ENCODE measurements at places on chromosomes 5 and 9.
A peak's percentile ranks its signal among the peaks of the same experiment; 100 is the strongest.

DNA sequence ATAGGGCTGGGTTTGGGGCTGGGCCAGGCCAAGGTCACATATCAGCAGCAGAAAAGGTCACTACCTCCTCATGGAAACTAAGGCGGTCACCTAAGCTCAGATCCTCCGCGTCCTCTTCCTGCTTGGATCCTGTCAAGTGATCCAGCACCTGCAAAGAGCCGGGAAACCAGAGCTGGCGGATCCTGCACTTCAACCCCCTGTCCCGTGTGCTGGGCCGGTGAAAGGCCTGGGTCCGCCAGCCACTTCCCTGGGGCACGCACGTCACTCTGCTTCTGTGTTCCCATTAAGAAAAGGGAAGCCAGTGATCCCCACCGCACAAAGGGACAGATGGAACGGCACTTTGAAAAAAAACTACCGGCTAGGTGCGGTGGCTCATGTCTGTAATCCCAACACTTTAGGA lies 61.3 kb upstream of the STXBP1 start:
- DNase-seq: no peak

DNA sequence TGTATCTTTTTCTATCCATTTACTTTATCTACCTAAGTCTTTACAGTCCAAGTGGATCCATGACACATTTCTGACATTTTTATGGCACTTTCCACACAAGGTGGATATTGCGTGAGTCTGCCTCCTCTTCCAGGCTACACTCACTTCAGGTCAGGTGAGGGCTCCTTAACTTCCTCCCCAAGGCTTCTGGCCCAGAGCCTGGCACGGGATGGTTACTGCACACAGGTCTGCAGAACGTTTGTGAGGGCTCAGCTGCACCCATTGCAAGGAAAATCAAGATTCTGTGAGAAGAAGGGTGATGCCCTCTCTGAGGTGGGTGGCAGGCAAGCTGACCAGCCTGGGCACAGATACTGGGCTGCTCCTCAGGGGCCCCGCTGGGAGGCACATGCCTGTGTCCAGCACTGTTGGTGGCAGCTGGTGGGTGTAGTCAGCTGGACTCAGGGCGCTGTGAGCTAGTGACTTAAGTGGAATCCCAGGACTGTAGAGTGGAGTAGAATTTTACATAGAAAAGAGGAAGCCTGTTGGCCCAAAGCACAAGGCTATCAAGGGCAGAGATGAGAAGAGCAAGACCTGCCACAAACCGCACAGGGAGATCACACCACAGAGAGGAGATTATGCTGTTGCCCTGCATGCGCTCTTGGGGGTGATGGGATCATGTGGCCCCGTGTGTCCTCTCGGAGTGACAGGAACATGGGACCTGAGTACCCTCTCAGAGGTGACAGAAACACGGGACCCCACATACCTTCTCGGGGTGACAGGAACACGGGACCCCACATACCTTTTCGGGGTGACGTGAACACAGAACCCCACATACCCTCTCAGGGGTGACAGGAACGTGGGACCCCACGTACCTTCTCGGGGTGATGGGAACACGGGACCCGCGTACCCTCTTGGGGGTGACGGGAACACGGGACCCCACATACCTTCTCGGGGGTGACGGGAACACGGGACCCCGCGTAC lies 21.3 kb downstream of the AHRR start:
- DNase-seq: no peak

GRCh38 chr5:39175273-39175955 lies 43.9 kb downstream of the FYB1 start:
- DNase-seq: no peak

DNA sequence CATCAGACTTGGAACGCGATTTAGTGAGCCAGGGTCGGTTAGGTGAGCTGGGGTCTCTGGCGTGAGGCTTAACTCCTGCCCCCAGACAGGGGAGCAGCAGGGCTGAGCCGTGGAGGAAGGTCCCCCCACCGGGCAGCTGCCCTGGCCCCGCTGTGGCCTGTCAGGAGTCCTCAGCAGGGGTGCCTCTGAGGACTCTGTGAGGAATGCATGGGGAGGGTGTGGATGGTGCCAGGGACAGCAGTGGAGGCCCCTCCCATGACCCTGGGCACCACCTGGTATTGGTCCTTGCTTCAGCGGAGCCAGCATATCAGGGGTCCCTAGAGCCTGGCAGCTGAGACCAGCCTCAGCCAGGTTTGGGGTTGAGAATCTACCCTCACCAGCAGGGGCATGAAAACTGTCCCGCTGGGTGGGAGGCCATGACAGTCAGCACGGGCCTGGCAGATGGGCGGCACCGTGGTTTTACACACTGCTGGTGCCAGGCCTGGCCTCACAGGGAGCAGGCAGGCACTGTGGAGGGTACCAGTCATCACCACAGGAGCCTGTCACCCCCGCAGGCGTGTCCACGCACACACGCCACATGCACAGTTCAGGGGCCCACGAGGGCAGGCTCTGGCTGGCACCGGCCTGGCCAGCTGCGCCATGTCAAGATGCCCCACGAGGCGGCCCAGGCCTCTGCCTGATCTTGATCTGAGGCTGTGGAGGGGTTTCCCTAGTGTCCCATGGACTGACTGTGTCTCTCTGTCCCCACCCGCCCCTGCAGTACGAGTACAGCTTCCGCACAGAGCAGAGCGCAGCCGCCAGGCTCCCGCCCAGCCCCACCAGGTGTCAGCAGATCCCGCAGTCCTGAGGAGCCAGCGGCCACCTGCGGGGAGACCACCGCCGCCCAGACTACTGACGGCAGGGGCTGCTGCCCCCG lies 111.1 kb upstream of the LMX1B start:
- no peak for DNase-seq

DNA sequence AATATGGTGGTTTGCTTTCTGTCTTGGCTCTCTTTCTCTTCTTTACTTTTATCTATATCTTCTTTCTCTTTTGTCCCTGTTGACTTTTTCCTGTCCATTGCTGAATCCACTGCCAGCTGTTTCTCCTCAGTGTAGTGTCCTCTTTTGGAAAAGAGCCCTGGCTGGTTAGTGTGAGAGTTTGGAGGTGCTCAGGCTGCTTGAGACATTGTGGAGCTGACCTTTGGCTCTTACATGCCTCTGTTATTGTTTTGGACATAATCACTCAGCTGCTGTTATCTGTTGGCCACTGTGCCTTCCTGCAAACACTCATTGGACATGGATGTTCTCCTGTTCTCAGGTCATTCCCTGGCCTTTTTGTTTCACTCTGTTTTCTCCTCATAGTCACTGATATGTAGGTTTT lies 295.4 kb upstream of the RIOK2 start:
- no peak for DNase-seq

DNA sequence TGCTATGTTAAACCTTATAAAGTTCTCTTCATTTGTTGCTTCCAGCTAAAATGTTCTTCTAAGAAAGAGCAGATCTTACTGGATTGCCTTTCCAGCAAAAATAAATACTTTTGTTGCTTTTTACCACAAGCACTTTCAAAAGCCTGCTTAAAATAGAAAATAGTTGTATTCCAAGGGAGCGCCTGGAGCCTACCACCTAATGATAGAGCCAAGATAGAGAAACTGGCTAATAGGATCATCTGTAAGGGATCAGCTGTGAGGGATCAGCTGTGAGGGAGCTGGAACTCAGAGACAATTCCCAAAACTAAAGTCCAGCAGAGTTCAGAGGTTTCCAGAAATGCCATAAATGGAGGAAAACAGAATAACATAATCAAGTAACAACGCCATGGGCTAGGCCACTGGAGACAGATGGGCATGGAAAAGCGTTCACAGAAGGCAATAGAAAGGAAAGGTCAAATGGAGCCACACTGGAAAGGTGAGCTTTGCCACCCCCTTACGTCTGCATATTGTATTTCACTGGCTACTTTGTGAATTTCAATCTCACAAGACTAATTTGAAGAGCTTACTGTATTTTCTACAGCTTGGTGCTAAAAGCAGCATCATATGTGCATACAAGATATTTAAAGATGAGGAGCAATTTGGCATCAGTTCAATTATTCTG lies 140.6 kb upstream of the TLE4 start:
- no peak for DNase-seq

DNA sequence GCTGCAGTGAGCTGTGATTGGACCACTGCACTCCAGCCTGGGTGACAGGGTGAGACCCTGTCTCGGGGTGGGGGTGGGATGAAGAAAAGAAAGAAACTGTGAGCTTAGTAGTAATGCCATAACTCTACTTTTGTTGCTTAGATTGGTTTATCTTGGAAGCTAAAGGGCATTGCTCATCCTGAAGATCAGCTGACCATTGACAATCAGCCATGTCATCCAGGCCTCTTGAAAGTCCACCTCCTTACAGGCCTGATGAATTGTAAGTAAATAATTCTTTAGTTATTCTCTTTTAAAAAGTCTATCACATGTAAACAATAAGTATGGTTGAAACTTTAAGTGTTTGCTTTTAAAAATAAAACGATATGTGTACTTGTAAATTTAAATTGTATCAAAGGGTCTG lies 11.4 kb downstream of the OCLN start:
- no peak for DNase-seq

DNA sequence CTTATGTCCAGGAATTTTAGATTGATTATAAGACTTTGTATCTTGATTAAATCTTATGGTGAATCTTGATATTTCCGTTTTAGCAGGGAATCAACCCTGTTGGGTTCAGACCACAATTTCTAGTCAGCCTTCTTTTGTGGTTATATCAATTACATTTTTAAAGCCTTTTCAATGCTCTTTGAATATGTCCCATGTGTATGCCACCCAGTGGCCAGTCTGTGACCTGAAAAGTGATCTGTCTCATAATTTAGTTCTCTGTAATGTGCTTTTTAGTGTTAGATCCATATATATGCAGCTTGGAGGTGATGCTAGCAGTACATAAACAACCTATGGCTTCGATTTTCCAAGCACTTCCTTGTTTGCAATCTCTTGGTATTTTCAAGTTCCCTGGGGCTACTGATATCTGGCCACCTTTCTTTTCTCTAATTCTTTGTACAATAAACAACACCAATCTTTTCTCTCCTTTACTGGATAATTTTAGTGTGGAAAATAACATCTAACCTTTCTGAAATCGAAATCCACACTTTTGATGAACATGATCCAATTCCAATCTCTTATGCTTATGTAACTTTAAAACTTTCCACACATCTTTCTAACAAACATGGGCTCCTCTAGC lies 28.8 kb downstream of the PDE8B start:
- DNase-seq: no peak

DNA sequence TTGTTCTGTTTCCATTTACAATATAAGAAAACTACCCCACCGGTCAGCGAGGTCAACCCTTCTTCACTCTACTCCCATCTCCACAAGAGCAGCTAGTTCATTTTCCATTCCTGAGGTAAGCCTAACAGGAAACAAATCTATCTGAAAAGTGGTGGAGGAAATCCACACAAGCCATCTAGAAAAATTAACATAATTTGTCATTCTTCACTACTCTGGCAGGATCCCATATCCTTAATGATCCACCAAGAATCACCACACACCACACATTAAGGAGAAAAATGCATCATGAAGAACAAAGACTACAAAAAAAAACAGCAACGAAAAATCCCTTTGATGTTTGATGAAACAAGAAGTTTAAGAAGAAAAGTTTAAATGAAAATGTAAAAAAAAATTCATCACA lies 1771.0 kb downstream of the EFNA5 start:
- DNase-seq: no peak

DNA sequence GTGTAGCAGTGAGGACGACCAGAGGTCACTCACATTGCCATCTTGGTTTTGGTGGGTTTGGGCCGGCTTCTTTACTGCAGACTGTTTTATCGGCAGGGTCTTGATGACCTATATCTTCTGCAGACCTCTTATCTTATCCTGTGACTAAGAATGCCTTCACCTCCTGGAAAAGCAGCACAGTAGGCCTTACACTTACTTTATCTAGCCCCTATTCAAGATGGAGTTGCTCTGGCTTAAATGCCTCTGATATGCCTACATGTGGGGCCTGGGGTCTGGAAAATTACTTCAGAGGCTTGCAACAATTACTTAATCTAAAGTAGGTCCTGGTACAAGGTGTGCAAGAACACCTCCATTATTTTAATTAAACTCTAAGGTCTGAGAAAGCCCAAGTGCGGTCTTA lies 86.9 kb upstream of the IL12B start:
- no peak for DNase-seq

- no peak for DNase-seq
These were observed 88.0 kb downstream of the ADAMTS2 start for GRCh38 chr5:179257176-179257682.

GRCh38 chr9:14366076-14366475 lies 52.1 kb upstream of the NFIB start:
- no peak for DNase-seq

GRCh38 chr5:41649659-41650058 lies 139.3 kb upstream of the PLCXD3 start:
- DNase-seq: no peak

- peak; percentile 25 for DNase-seq
These were observed 91.8 kb downstream of the PDE6A start for GRCh38 chr5:149852641-149853330.

GRCh38 chr5:9288234-9288633 lies 257.6 kb downstream of the SEMA5A start:
- DNase-seq: no peak

GRCh38 chr5:140131967-140132409 lies 6.3 kb downstream of the IGIP start:
- DNase-seq: no peak

DNA sequence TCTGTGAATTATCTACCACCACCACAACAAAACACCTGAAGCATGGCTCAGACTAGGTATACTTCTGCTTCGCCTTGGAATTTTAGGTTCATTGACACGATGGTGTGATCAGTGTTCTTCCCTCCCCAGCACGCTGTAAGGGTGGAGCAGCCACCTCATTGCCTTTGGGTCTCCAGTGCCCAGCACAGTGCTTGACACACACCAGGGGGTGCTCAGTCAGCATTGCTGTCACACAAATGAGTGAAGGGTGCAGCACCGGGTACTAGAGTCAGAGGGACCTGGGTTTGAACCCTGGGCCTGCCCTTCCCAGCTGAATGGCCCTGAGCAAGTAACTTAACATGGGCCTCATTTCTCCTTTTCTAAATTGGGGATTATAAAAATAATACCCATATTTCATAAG lies 9.9 kb upstream of the ANGPTL2 start:
- DNase-seq: no peak

DNA sequence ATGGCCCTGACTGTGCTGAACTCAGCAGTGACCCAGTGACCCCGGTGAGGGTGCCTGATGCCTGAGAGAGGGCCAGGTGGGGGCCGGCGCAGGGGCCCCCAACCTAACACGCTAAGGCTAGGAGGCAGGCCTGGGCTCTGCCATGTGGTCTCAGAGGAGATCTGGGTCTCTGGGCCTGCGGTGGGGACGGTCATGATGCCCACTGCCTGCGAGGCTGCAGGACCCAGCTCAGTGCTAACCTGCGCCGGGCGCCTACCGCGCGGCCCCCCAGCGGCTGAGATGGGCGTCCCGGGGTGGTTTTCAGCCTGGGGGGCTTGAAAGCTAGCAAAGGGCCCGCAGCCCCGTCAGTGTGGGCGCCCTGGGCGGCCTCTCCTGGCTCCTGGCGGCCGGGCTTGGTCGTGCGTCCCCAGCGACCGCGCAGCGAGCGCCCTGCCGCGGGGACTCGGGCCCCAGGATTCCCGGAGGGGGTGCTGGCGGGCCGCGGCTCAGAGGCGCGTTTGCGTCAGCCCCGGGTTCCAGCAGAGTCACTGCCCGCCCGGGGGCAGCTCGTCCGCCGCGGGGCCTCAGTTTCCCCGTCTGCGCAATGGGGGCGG lies 2.5 kb downstream of the EGFL7 start:
- DNase-seq: no peak

- no peak for DNase-seq
These were observed 9.2 kb downstream of the SPINK4 start for GRCh38 chr9:33249087-33249658.

GRCh38 chr5:119346394-119346793 lies 9.4 kb upstream of the TNFAIP8 start:
- no peak for DNase-seq
